NCI-H460 (cell line): ENCODE measurements at places on chromosomes 16 and 17.

- DNase-seq = peak; percentile 73
Measured at GRCh38 chr16:73610160-73610559, 562.2 kb upstream of the ZFHX3 start.

GRCh38 chr17:35519439-35519838, 18.0 kb downstream of the SLFN12L start:
- no peak for DNase-seq

DNA sequence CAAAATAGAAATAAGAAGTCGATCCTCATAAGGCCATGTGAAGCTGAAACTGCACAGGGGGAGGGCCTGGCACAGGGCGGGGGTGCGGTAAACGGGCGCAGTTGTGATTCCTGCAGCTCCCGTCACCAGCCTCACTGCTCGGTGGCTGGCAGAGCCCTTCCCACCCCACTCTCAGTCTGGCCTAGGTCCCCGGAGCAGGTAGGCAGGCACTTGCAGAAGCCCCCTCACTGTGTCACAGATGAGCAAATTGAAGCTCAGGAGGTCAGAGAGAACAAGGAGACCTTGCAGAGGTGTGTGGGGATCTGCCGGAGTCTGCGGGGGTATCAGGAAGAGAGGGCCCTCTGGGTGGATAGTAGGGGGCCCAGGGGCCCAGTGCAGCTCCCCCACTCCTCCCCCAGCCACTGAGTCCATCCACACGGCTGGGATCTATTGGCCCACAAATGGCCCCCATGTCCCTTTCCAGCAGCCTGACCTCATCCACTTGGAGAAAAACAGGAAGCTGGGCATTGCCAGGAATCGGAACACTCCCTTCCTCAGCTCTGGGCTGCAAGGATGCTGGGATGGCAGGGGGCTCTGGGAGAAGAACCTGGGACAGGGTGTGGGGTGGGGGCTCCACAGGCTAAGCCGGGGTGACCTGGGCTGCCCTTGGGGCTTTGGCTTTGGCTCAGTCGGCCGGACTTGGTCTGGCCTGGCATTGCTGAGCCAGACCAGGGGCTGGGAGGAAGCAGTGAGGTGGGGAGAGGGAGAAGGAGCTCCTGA, 21.4 kb upstream of the MAP3K14 start:
- no peak for DNase-seq

GRCh38 chr17:28552176-28552999, at the start of gene UNC119:
Gene UNC119 (minus strand): TSS chr17:28552624. CDS start chr17:28552557, 67 bp downstream.
- peak; percentile 53 for DNase-seq

- no peak for DNase-seq
Measured at GRCh38 chr17:3974138-3974687, 10.0 kb upstream of the ATP2A3 start.

DNA sequence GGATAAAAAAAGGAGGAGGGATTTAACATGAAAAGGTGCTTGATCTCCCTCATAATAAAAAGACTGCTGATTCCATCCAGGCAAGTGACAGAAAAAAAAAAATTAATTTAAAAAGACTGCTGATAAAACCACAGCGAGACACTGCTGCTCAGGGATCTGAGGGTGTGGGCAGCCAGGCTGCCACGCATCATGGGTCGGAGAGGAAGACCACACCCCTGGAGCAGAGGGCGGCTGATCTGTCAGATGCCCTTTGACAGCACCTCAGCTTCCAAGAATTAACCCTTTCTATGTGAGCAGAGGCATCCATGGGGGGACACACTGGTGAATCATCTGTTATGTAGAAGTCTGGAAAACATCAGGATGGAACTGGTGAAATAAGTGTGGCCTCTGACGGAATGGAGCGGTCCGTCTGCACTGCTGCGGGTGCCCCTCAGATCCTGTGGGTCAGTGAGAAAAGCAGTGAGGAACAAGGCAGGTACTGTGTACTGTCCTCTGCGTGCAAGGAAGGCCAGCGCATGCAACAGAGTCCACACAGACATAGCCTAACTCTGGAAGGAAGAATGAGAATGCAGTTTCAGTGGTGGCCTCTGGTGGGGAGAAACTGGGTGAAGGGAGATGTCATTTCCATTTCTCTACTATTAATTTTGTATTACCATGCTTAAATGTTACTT, 19.8 kb downstream of the MAPT start:
- no peak for DNase-seq

GRCh38 chr17:57210972-57211411, 45.3 kb upstream of the MSI2 start:
- no peak for DNase-seq

DNA sequence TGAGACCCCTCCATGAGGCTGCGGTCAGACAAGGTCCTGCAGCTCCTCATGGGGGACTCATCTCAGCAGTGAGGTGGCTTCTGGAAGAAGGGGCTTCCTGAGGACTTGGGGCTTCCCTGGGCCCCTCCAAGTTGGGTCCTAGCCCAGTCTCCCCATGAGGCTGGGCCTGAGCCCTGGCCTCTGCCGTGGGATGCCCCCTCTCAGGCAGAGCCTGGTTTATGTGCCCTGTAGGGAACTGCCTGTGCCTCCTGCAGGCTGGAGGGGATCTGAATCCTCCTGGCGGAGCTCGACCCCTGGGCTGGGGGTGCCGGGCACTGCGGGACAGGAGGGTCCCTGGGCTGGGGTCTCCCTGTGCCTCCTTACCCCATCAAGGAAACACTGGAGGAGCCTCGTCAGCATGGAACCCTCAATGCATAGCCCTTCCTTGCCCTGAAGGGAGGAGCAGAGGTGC, 45.8 kb downstream of the TNFRSF13B start:
- DNase-seq = no peak
